NCI-H1417 (cell line): ENCODE measurements at places on chromosomes 5 and 9.

DNA sequence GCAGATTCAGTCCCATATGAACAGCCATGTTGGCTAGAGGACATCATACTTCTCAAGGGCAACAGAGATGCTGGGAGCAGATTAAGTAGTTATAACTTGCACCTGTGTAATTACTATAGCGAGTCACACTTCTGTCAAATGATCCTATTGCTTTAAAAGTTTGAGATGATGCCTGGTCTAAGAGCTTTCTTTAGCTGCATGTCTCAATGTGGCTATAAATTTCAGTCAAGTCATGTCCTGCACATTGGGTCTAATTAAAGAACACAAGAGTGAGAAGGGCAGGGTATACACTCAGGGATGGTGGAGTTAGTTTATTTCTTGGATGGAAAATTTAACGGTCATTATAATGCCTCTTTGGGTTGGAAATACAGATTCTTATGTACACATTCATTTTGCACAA is 557.3 kb downstream of the RAB3C start:
- DNase-seq: no peak

DNA sequence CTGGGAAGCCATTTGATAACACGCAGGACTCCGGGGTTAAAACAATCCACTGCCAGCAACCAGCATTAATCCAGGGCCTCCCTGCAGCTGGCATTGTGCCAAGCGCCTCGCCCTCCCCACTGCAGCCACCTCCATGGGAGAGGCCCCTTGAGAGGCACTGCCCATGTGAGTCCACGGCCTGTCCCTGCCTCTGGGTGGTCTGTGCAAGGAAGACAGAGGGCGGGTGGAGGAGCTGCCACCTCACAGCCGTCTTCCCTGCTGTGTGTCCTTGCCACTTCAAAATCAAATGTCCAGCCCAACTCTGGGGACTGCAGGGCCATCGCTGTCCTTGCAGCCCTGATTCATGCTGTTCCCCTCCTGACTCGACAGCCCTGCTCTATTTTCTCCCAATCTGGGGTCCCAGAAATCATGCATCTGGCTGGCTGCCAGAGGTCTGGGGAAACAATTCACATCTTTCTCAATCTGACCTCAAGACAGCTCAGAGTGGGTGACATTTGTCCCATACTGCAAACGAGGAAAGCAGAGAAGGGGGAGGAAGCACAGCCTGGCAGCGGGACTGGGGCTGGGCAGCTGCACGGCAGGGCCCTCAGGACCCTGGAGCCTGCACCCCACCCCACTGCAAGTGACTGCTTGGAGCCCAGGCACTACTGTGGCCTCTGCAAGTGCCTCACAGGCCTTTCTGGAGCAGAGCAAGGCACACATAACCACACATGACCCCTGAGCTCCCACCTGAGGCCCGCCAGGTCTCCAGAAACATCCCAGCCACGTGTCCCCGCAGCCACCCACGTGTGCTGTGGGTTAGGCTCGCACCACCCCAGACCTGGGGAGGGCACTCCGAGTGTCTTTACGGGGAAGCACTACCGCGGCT is 15.7 kb downstream of the BRD3OS start:
- DNase-seq: no peak

GRCh38 chr9:82196622-82197441 is 208.3 kb downstream of the SPATA31D1 start:
- DNase-seq: no peak

DNA sequence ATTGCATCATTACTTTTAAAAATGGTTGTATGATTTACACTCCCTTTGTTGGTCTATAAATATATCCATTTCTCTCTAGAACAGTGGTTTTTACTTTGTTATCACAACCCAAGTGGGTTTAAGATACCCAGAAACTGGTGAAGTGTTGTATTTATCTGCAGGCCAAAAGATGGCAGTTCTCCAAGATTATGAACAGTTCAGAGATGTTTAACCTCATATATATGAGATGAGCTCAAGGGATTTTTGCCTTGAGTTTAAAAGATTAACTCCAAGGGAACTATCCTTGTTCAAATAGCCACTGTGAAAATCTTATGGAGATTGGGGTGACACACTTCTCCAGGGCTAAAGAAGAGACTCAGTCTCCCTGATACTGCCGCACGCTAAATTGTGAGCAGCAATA is 572.6 kb downstream of the TLE4 start:
- DNase-seq: no peak

GRCh38 chr5:162603443-162604070 is 536.0 kb downstream of the GABRG2 start:
- no peak for DNase-seq

DNA sequence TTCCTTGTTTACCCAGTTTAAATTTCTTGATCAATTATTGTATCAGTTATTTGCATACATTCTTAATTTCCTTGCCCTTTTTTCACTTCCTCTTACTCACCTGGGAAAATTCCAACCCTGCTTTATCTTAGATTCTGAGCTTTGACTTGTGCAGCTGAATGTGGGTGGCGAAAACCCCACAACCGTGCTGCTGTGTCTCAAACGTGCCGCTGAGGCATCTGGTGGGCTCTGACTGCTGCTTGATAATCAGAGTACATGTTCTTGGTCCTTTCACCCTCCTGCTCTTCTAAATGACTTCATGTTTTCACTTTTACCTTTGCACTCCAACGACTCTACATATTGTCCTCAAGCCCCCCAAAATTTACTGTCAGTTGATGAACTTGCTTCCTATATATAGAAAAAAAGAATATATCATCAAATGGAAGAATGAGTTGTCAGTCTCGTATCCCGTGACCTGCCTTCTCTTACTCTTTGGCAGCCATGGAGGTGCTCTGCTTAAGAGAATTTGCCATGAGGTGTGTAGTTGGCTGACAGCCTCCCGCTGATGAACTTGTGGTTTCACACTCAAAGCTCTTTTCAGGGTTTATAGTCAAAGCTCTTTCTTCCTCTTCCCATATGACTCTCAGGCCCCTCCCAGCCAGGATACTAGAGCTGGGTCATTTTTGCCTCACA is 14.0 kb upstream of the JAK2 start:
- DNase-seq: no peak

DNA sequence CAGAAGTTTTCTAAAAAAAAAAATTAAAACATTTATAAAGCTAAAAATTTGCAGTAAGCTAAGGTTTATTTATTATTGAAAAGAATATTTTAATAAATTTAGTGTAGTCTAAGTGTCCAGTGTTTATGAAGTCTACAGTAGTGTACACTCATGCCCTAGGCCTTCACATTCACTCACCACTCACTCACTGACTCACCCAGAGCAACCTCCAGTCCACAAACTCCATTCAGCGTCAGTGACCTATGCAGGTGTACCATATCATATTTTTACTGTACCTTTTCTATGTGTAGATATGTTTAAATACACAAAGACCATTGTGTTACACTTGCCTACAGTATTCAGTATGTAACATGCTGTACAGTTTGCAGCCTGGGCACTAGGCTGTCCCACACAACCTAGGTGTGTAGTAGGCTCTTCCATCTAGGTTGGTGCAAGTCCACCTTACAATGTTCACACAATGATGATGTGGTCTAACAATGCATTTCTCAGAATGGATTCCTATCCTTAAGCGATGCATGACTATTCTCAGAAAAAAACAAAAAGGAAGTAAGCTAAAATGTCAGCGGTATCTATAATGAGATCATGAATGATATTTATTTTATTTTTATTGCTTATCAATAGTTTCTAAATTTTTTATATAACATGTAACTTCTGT is 336.7 kb downstream of the AGTPBP1 start:
- no peak for DNase-seq

- DNase-seq: no peak
Observed at GRCh38 chr5:120297616-120298015, 166.5 kb upstream of the PRR16 start.

DNA sequence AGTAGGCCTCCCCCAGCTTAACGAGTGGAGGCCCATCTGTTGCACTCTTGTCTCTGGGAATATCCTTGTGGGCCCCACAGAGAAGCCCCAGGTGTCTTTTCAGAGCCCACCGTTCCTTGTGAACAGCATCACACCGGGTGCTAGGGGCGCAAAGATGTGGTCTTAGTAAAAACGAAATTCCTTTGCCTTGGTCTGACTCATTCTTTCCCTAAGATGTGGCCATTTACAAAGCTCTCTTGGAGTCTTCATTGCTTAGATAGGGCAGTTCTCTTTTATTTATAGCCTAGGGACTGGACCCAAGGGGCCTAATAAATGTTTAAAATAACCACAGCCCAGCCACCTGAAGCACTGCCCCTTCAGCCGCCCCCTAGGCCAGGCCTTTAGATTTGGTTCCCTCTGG is 52.8 kb upstream of the RPL26L1 start:
- DNase-seq: no peak

DNA sequence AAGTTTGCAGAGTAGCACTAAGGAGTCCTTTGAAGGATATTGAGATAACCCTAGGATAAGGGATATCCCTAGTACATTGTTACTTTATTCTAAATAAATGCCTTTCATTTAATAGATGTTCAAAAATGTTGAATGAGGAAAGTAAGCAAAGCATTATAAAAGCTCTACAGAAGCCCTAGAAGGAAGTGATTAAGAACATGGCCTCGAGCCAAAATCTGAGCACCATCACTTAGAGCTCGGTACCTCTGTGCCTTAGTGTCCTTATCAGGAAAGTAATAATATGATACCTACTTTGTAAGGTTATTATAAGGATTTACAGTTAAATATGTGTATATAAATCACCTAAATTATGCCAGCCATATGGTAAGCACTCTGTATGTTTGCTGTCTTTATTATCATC is 242.6 kb downstream of the KIAA0825 start:
- no peak for DNase-seq

DNA sequence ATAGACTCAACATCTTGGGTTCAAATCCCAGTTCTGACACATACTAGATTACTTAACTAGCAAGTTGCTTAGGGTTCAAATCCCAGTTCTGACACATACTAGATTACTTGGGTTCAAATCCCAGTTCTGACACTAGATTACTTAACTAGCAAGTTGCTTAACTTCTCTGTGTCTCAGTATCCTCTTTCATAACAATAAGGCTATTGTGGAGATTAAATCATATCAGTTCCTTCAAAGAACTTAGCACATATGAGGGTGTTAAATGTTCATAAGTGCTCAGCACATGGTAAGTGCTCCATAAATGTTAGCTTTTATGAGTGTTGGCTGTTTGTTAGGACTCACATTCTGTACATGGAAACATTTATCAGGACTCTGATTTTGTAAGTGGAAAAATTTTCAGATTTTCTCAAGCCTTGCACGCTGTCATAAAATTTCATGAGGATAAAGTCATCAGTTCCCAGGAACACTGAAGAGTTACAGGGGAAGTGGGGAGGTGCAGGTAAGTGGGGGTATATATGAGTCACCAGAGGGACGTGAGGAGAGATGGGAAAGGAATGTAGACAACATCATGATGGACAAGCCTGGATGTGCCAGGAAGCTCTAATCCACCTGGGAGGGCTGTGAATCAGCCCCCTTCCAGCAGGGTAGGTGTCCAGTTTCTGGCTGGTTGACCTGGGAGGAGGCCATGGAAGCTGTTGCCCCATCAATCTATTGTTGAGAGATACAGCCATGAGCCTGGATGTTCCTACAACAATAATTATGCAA is 532.2 kb upstream of the WWC1 start:
- no peak for DNase-seq

DNA sequence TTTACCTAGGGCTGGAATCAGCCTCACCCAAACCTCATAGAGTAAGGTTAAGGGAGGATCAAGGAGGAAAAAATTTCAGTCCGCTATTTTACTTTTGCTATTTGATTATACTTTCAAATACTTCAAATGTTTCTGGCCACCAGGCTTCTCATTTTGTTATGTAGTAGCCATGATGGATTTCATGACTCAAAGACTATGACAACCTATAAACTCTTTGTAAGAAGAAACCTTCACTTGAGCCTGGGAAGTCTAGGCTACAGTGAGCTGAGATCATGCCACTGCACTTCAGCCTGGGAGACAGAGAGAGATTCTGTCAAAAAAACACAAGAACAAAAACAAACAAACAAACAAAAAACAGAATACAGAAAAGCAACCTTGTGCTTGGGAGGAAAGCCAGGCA is 293.6 kb upstream of the TNC start:
- DNase-seq: no peak

DNA sequence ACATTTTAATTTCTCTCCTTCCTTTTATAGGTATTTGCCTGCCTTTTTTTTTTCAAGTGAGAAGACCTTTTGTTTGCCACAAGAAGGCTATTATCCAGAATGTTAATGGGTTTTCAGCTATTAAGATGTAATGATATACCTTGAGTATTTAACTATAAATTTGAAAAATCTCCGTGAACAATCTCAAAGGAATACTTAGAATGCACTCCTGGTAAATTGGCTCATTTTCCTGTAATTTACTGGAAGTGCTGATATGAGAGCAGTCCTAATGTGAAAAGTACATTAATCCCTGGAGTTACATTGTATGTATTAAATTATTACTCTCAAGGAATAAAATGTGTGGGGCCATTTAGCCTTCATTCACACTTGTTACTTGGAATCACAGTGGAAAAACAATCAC is 32.4 kb downstream of the AOPEP start:
- DNase-seq: no peak

GRCh38 chr5:135039271-135040033 is 5.4 kb upstream of the PITX1 start:
- DNase-seq: no peak

GRCh38 chr5:29469581-29469980 is 1723.9 kb upstream of the CDH6 start:
- no peak for DNase-seq

GRCh38 chr9:89890326-89890980 is 285.6 kb downstream of the GADD45G start:
- no peak for DNase-seq

DNA sequence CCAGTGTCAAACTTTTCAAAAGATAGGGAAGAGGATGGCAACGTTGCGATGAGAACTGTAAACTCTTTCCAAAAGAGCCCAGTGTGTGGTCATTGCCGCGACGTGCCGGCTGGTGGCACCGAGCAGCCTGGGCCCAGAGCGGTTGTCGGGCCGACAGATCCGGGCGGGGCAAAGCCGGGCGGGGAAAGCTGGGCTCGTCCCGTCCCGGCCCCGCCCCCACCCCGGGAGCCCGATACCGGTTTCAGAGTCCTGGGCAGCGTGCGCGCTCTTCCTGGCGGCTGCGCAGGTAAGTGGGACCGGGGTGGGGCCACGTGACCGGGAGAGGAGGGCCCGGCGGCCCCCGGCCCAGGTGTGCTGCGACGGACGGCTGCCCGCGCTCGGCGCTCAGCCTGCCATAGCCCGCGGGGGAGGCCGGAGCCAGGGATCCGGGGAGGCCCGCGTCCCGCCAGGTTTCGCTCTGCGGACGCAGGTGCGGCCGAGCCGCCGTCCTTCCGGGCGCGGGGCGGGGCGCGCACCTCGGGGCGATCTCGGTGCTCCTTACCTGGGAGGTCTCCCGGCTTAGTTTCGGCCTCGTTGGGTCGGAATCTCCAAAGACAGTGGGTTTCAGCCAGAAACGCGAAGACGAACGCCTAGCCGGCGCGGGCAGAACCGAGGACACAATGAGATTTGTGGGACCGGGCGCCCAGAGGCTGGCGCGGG is at the start of gene MARVELD2:
Gene MARVELD2 (plus strand): TSS at position 232 of the 699 bp plus-strand sequence. CDS start 4,270 bp downstream, outside the sequence.
- peak; percentile 97 for DNase-seq

DNA sequence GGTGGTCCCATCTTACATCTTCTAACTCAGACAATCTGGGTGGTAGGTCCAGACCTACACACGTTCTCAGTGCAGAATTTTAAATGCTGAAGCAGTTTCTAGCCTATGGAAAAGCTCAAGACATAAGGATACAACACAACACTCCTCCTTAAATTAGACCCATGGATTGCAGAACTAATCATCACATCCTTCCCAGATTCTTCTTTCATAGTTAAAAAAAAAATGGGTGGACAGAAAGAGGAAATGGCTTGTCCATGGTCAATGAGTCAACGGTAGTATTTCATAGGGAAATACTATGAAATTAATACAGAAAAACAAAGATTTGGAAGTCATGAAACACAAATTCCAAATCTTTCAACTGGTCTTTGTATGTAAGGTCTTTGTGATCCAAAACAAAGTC is 106.9 kb downstream of the PAPPA start:
- no peak for DNase-seq
